ENCODE measurements at places on chromosomes 16 and 17. TPM values are rescaled to one million over a fixed set of nuclear protein-coding genes. Genes with fewer than 3 reads are reported as not detected.

MYLK3 gene
- under 0.01 TPM for total RNA-seq

ABCA9 gene
- 0.71 TPM for total RNA-seq

CARD14 gene
- total RNA-seq: 10.9 TPM

SPNS2 gene
- total RNA-seq: 14.7 TPM

ETV4 gene
- total RNA-seq: 4.8 TPM

CCT6B gene
- total RNA-seq: 1.0 TPM
